ENCODE measurements at places on chromosomes 6 and 20.

- no peak overlapping the region for H3K4me3 ChIP-seq
- peaks cover 11% of the 10 kb centered on the region for H3K4me1 ChIP-seq
- DNase-seq = no peak
- H3K27ac ChIP-seq = no peak overlapping the region
- peaks cover 42% of the 10 kb centered on the region for H3K27me3 ChIP-seq
- H3K36me3 ChIP-seq = no peaks in the 10 kb centered on the region
These were observed 25.3 kb downstream of the NTSR1 start for GRCh38 chr20:62733891-62734290.

DNA sequence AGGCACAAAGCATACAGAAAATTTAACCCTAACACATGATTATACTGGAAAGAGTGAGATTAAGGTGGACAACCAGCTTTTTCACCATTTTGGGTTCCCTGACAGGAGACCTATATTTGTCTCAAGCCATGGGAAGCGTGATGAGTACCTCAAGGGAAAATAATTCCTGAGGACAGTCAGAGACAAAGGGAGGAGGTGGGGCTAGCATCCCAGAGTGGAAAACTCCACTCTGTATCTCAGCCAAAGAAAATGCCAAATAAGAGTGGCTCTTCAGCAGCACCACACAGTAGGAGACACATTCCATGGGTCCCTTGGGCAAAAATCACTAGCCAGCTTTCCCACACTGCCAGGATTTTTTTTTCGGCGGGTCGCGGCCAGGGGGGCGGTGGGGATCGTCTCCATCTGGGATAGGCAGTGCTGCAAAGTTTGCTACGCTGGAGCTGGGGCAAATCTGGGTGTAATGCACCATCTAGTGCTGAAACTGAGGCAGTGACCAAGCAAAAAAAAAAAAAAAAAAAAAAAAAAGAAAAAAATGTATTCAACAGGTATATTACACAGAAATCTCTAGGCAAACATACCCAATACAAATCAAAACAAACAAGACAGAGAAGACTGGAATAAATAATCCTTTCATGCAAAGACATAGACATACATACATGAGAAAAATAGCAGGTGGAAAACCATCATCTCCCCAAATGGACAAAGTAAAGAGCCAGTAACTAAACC, 77.3 kb upstream of the SLC35F1 start:
- peaks cover 7% of the 10 kb centered on the region for H3K36me3 ChIP-seq
- H3K27me3 ChIP-seq = peaks cover 19% of the 10 kb centered on the region
- H3K4me1 ChIP-seq = peaks cover 15% of the 10 kb centered on the region
- DNase-seq = peak; percentile 67

- H3K36me3 ChIP-seq = no peaks in the 10 kb centered on the region
- H3K27ac ChIP-seq = no peak overlapping the region
- peaks cover 3% of the 10 kb centered on the region for H3K27me3 ChIP-seq
- H3K4me1 ChIP-seq = peaks cover 22% of the 10 kb centered on the region
- no peak for DNase-seq
- no peak overlapping the region for H3K4me3 ChIP-seq
These were observed 27.6 kb downstream of the GABRR2 start for GRCh38 chr6:89287351-89288028.

GRCh38 chr20:43430265-43431133, 27.2 kb upstream of the SRSF6 start:
- DNase-seq = no peak
- H3K27ac ChIP-seq = no peak overlapping the region
- no peaks in the 10 kb centered on the region for H3K4me1 ChIP-seq
- no peaks in the 10 kb centered on the region for H3K36me3 ChIP-seq
- H3K27me3 ChIP-seq = peaks cover 32% of the 10 kb centered on the region

DNA sequence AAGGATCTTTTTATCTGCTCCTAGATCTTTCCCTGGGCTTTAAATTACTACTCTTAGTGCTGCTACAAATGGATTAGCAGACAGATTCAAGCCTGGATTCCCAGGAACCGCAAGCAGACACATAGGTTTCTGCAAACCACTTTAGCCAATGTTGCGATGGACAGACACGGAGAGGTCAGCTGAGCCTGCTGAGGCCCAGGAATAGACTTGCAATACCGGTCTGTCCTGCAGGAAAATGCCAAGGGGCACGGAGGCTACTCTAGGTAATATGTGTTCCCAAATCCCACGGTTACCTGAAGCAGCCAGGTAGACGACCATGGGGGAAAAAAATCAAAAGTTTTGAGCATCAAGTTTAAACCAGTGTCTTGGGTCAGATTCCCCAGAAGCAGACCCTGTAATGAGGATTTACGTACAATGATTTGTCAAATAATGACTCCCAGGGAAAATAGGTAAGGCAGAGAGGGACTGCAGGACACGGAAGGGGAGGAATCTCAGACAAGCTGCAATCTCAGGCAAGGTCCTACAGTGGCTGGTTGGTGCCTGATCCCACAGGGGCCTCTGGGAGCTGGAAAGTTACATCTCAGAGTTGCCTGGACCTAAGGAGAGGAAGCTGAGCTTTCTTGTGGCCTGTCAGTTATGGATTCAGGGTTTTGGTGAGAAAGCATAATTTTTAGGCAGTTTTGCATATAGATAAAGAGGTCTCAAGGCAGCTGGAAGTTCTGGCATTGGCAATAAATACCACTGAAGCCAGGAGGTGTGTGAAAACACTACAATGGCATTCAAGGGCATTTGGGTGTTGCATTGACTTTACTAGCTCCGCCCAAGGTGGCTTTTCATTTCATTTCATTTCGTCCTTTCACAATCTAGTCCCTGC, 12.5 kb downstream of the OTOR start:
- H3K4me3 ChIP-seq = peak overlapping the region; percentile 29
- peaks cover 15% of the 10 kb centered on the region for H3K4me1 ChIP-seq
- no peaks in the 10 kb centered on the region for H3K36me3 ChIP-seq
